ENCODE measurements at places on chromosomes 13 and 19. TPM values are rescaled to one million over a fixed set of nuclear protein-coding genes. Genes with fewer than 3 reads are reported as not detected.

The ZNF99 gene
- 0.25 TPM for total RNA-seq

The PAN3 gene
- 33.2 TPM for total RNA-seq

The LGALS14 gene
- total RNA-seq = not detected

The GPC5 gene
- total RNA-seq = 4.7 TPM

The FXYD3 gene
- total RNA-seq = not detected
